ENCODE measurements at places on chromosomes 1 and 21.
A peak's percentile ranks its signal among the peaks of the same experiment; 100 is the strongest.

DNA sequence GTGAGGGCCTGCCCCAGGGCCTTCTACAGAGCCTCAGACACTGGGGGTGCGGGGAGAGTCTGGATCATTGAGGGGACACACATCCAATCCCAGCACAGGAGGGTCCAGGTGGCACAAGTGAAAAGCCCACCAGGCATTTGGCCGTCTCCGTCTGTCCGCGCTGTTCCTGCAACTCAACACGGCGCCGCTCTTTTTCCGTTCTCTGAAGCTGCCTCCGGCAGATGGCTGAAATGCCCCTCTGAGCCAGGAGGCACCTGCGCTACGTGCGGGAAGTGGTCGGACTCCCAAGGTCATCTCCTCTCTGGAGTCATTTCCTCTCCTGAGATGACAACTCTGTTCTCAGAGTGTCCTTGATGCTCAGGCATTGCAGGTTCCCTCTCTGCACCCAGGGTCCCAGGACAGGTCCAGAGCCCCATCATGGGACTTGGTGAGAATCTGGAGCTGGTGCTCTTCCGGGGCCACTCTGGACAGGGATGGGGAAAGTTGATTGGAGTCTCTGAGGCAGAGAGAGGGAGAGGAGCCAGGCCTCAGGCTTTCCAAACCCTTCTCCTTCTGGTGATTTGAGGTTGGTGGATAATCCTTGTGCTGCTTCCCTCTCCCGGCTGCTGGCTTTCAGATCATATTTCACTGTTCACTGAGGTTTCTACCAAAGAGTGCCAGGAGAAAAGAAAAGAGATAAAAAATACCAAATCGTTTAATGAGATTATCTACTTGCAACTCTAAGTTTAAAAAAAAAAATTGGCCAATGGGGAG, 14.0 kb upstream of the MIXL1 start:
- DNase-seq = no peak

DNA sequence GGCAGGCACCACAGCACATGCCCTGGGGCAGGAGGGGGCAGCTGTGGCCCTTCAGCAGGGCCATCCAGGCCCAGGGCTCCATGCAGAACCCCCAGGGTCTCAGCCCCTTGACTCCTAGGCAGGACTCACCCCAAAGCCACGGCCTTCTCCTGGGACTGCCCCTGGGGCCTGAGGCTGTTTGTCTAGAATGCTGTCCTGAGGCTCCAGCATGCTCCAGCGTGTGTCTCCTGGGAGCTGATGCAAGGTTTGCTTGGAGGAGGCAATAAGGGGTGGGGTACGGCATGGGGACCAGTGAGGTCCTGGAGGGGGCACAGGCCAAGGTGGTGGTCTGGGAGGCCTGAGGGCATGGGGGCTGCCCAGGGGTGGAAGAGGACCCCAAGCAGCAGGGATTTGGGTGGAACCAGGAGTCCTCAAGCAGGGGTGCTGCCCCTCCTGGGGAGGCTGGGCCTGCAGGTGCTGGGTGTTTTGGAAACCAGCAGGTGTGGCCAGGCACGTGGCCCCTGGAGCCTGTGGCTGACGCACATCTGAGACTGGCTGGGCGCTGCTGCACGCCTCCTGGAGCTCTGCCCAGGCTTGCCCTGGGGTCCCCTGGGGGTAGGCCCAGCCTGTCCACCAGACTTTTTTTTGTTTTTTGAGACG, 7.8 kb upstream of the CALML6 start:
- DNase-seq = no peak

GRCh38 chr1:203362720-203363025, 11.8 kb upstream of the FMOD start:
- no peak for DNase-seq

DNA sequence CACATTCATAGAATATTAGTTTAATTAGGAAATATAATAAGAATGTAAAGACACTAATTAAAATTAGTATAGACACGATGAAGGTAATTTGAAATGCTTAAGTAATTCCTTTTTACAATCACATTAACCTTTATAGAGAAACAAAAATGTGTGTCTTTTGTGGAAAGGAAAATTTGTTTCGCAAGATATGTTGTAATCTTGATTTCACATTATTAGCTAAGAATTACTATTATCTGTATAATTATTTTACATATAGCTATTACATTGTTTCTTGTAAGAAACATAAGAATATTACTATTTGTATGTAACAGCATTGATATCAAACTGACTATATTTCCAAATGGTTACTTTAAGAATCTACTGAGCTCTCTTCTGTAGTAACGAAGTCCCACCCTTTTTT, 111.2 kb downstream of the PTPRC start:
- no peak for DNase-seq

DNA sequence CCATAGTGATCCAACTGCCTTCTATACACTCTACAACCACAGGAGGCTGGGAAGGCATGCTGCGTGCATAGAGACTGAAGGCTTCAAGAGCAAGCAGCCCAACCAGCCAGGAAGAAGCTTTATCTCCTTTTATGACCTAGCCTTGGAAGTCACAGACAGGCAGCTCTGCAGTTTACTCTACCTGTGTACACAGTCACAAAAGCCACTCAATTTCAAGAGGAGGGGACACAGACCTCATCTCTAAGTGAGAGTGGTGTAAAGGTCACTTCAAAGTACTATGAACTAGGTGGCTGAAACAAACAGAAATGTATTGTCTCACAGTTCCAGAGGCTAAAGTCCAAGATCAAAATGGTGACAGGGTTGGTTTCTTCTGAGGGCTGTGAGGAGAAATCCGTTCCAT, 69.6 kb upstream of the GJB5 start:
- no peak for DNase-seq

- peak; percentile 69 for DNase-seq
These were observed 20.1 kb downstream of the OSBPL9 start for GRCh38 chr1:51636764-51637522.

GRCh38 chr1:162187687-162188276, 118.3 kb downstream of the NOS1AP start:
- no peak for DNase-seq

DNA sequence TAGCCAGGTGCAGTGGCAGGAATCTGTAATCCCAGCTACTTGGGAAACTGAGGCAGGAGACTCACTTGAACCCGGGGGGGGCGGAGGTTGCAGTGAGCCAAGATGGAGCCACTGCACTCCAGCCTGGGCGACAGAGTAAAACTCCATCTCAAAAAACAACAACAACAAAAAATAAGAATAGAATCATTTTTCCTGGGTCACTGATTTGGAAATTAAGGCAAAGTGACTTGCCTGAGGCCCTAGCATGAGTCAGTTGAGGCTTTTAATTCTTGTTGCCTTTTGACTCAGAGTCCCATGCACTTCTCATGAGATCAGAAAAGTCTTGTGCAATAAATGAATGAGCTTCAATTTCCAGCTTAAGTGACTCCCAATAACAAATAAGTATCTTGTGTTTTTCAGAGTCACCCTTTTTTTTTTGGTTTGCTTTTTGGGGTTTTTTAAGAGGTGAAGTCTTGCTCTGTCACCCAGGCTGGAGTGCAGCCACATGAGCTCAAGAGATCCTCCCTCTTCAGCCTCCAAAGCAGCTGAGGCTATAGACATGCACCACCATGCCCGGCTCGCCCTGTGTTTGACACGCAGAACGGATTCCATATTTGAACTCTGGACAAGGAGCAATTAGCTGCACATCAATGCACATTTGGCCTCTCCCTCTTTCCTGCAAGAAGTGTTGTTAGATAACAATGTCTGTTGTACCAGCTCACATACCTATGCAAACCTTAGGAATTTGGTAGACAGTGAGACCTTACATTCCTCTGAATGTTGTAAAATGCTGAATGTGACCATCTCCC, 3.4 kb upstream of the PLEKHM2 start:
- peak; percentile 92 for DNase-seq

DNA sequence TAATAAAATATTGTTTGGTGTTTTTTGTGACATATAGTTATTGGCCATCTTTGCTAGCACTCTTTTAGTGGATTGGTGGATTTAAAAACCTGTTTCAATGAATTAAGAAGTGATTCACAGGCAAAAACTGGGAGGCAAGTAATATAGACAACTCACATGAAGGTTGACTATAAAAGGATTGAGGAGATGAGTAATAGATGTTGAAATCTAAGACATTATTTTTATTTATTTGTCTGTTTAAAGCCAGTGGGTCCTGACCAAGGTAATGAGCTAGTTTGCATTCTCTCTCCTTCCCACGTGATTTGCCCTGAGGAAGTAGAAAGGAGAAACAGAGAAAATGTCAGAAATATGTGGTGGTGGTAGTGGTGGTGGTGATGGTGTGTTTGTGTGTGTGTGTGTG, 351.5 kb upstream of the ZP4 start:
- no peak for DNase-seq

DNA sequence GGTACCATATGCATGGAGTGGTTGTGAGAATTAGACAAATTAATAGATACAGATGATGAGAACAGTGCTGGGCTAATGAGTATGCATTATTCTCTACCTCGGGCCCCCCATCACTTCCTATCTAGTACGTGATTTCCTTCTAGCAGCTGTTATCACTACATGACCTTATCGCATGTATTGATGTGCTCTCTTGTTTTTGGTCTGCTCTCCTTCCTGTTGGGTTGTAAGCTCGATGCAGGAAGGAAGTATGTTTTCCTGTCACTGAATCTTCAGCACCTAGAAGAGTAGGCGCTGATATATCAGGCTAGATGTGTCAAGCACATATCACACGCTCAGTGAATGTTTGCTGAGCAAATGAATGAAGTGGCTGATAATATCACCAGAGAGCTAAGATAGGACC, 43.9 kb upstream of the IFNAR2 start:
- DNase-seq = no peak

- no peak for DNase-seq
These were observed 211.6 kb downstream of the LRRC40 start for GRCh38 chr1:69993810-69994209.

DNA sequence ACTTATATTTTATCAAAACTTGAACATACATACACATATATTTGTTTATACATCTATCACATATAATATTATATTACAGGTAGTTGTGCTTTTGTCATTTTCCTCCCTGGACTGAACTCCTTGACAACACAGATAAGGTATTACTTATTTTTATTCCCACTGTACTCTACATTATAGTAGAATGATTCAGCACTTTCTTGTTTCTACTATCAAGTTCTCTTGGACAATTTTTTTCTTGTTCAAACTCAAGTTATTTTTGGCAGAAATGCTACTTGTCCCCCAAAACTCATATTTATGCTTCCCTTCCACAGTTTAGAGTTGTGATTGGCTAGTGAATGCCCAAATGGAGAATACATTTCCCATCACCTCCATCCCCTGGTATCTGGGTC, 10.8 kb upstream of the PTPRC start:
- no peak for DNase-seq

- no peak for DNase-seq
These were observed 4.8 kb upstream of the COL6A1 start for GRCh38 chr21:45976701-45977311.

DNA sequence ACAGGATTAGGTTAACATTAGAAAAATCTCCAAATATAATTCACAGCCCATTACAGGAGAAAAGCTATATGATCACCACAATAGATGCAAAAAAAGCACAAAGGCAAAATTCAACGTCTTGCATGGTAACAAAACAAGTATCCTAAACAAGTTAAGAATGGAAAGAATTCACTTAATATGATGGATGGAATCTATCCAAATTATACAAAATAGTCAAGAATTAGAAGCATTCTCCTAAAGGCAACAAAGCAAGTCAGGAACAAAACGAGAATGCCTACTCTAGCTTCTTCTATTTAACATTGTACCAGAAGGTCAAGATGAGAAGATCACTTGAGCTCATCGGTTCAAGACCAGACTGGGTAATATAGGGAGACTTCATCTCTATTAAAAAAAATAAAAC, 442.8 kb downstream of the SETD4 start:
- no peak for DNase-seq

DNA sequence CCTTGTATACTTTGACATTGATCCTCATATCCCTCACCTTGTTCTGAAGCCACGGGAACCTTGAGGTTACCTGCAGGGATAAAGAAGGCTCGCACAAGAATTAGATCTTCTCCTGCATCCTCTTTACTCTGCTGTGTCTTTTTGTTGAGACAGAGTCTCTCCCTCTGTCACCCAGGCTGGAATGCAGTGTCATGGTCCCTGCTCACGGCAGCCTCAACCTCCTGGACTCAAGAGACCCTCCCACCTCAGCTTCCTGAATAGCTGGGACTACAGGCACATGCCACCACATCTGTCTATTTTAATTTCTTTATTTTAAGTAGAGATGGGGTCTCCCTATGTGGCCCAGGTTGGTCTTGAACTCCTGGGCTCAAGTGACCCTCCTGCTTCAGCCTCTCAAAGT, 134.7 kb downstream of the PTPRC start:
- no peak for DNase-seq

DNA sequence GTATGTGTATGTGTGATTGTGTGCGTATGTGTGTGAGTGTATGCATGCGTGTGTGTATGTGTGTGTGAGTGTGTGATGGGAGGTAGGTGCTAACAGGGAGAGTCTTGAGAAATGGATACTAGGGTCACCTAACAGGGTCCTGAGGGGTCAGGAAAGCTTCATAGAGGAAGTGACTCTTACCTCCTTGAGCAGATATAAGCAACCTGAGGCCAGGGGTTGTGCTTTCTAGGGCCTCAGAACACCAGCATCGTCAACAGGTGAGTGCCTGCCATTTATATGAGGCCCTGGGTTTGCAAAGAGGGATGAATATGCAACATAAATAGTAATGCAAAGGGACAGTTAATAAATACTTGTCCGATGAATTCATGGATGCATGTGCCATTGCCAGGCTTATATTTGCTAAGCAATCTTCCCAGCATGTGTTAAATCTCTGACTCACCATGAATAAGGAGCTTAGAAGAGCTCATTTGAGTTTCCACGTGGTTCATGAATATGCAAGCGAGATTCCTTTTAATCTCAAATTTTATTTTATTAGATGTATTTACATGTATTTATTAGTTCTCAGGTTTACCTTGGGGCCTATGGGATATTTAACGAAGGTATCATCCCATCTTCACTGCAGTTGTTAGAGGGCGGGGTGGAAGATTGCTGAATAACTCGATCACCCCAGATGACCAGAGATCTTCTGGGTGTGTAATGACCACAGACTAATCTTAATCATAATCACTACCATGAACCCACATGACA, 438.3 kb downstream of the CAMTA1 start:
- peak; percentile 75 for DNase-seq

DNA sequence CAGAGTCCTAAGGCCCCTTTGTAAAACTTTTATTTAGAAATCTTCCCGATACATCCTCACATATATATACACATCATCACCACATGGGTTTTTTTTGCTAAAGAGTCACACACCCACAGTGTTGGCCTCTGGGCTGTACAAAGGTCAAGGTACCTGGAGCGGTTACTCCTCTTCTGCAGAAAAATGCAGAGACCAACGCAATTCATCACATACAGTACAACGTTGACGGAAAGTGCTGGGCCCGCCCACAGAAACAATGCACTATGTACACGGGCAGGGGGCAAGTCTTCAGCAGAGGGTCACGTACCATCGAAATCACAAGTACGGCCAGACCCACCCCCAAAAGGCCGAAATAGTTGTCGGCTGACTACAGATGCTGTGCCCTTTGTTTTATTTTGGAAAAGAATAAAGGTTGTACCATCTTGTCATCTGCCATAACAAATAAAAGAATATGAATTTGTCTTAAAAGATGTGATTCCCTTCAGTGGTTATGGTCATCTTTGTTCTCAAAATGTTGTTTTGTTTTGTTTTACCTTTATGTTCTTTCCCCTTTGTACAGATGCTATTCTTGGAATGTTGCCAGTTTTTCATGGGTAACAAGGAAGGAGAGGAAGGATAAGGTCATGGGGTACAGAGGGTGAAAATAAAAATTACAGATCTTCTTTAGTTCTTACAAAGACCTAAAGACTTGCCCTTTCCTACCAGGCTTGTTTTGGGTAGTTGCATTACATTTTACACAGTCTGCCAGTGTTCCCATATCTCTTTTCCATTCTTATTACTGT, 15.6 kb downstream of the TAL1 start:
- DNase-seq = no peak

- DNase-seq = no peak
These were observed 73.3 kb upstream of the ARHGAP29 start for GRCh38 chr1:94310570-94311270.

Measured in non-pigmented ciliary epithelial cell (primary cell).